ENCODE measurements at places on chromosomes 5 and 9.
A peak's percentile ranks its signal among the peaks of the same experiment; 100 is the strongest.

DNA sequence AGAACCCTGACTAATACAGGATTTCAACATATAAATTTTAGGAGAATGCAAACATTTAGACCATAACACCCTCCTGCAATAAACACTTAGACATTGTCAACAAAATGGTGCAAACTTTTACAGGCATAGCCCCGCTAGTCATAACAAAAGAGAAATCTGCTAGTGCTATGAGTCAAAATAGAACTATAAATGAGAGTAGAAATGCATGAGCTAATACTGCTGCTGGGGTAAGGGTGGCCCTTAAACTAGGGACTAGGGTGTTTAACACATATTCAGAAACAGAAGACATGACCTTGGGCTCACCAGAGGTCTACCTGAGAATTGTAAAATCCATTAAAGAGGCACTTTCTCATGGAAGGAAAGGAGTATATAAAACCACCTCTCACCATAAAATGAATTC lies 131.6 kb downstream of the TLR4 start:
- no peak for DNase-seq

GRCh38 chr5:42026446-42026845 lies 101.4 kb downstream of the FBXO4 start:
- no peak for DNase-seq

- DNase-seq = no peak
Observed at GRCh38 chr5:94391996-94392395, 226.4 kb downstream of the KIAA0825 start.

GRCh38 chr9:37324261-37324683 lies 98.2 kb upstream of the GRHPR start:
- peak; percentile 61 for DNase-seq

DNA sequence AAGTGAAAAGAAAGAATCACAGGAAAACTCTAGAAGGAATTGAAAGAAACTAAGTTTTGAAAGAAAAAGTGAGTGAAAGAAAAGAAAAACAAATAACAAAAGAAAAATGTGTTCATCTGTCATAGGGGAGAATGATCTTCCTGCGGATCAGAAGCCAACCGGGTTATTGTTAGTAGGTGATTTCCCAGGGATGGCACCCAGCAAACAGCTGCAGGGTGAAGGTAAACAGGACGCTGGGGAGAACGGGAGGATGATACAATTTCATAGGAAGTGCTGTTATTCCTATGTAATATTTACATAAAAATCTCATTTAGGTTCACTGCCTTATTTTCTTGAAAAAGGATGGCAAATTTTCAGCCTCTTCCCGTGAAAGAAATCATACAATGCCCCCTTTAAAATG lies 72.4 kb upstream of the LHFPL2 start:
- DNase-seq = no peak

GRCh38 chr9:124869986-124870560 lies 8.1 kb downstream of the ARPC5L start:
- DNase-seq = peak; percentile 48

DNA sequence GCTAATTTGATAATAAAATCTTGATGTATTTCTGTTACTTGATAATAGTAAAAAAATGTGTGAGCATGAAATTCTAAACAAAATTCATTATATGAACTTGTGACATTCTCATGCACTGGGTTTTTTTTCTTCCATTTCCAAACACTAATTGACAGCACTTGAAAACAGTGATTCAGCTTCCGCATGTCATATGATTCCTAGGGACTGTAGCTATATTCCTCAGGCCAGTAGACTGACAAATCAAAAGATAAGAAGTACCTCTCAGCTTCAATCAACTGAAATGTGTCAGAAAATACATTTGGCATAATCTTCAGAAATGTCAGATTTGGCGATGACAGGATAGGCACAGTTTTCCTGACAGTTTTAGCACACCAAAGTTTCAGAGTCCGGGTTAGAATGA lies 52.5 kb downstream of the EFNA5 start:
- DNase-seq = no peak
